A549 treated with dexamethasone at 1 μM for 4 hours (cell line): ENCODE measurements at places on chromosomes 1 and 21. TPM values are rescaled to one million over a fixed set of nuclear protein-coding genes. Genes with fewer than 3 reads are reported as not detected.

Gene BCL2L15
- 0.03 to 0.99 TPM (median 0.35 TPM) in 5 replicates for total RNA-seq

Gene CHRM3
- 0.02 to 0.14 TPM (median 0.04 TPM) in 5 replicates for total RNA-seq

Gene SAMSN1
- total RNA-seq = 0.06 TPM in 1 of 5 replicates, not detected in the others

Gene DCST1
- 0.05 to 0.06 TPM (median 0.06 TPM) in 3 of 5 replicates, not detected in the others for total RNA-seq

Gene CAPZA1
- total RNA-seq = 63.7 to 74.5 TPM (median 66.5 TPM) in 5 replicates

Gene MAP3K6
- 11.2 to 21.7 TPM (median 19.9 TPM) in 5 replicates for total RNA-seq
